ENCODE measurements at places on chromosomes 11 and 22.

DNA sequence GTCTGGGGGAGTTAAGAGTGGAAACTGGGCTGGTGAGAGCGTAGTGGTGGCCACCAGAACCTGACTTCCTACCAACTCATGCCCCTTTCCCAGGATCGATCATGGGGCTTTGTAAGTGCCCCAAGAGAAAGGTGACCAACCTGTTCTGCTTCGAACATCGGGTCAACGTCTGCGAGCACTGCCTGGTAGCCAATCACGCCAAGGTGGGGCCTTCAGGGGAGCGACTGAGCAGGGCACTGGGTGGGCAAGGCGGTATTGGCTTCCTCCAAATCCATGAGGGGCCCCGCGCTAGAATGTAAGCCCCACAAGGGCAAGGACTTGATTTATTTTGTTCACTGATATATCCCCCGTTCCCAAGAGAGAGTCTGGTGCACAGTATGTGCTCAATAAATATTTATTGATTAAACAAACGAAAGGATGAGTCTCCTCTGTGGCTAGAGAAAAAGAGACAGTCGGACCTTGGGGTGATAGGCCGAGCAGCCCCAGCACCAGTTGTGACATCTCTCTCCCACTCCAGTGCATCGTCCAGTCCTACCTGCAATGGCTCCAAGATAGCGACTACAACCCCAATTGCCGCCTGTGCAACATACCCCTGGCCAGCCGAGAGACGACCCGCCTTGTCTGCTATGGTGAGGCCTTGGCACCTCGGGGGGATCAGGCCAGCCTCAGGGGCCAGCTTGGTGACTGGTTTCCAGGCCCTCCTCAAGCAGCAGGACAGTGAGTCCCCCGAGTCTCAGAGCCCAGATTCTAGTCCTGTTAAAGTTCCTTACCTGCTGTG, 765 bp downstream of the ZFPL1 start:
- no peak for DNase-seq

- no peak for DNase-seq
These were observed at the start of gene ALDH3B2 for GRCh38 chr11:67674442-67674871. TSS of gene ALDH3B2 (minus strand) at chr11:67674623. CDS start at chr11:67666935, 7,688 bp downstream.

- no peak for DNase-seq
These were observed 32.3 kb downstream of the WEE1 start for GRCh38 chr11:9605742-9606141.

DNA sequence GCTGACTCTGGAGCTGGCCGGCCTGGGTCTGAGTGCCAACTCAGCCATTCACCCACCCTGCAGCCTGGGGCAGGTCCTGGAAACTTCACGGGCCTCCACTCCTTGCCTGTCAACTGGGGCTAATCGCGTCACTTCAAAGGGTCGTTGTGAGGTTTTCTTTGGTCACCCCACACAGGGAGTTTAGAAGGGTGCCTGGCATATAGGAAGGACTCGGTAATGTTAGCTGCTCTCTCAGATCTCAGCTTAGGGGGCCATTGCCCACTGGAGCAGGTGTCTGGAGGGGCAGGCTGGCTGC, 7.3 kb downstream of the INCENP start:
- no peak for DNase-seq

GRCh38 chr11:11381471-11382105, 28.5 kb upstream of the CSNK2A3 start:
- no peak for DNase-seq

GRCh38 chr11:24828938-24829605, 332.2 kb downstream of the LUZP2 start:
- no peak for DNase-seq

GRCh38 chr22:24432059-24432853, 4.9 kb downstream of the ADORA2A start:
- no peak for DNase-seq

- no peak for DNase-seq
These were observed 5.5 kb upstream of the LINC01488 start for GRCh38 chr11:69475866-69476471.

GRCh38 chr22:30263883-30264282, 2.8 kb downstream of the OSM start:
- no peak for DNase-seq

DNA sequence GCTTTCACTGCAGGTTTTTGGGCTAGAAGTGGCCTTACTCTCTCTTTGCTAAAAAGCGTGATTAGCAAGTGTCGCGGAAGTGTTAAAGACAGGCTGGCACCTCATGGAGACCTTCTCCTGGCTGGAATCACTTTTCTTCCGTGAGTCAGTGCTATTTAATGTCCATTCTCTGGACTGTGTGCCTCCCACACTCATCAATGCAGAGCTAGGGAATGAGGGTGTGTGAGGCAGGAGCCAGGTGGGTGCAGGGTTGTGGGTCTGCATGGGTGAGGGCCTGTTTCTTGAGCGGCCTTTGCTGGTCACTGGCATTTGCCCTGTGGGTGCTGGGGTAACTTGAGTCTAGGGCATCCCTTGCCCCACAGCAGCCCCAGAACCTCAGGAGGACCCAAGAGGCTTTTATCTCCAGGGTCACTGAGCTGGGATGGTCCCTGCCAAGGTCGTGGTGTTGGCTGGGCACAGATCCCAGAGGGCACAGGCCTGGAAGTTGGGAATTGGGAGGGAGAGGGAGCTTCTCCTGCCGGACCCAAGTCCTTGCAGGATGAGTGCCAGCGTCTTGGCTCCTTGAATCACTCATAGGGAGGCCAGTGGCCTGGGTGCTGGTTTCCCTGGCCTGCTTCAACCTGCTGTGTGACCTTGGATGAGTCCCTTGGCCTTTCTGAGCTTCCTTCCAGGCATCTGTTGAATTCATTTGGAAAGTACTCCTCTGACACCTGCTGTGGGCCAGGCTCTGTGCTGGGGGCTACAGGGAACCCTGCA, 30.0 kb downstream of the KIAA1671 start:
- no peak for DNase-seq

GRCh38 chr11:63845303-63845702, 6.4 kb downstream of the MARK2 start:
- no peak for DNase-seq

GRCh38 chr22:25888399-25889054, 146.5 kb downstream of the MYO18B start:
- no peak for DNase-seq

DNA sequence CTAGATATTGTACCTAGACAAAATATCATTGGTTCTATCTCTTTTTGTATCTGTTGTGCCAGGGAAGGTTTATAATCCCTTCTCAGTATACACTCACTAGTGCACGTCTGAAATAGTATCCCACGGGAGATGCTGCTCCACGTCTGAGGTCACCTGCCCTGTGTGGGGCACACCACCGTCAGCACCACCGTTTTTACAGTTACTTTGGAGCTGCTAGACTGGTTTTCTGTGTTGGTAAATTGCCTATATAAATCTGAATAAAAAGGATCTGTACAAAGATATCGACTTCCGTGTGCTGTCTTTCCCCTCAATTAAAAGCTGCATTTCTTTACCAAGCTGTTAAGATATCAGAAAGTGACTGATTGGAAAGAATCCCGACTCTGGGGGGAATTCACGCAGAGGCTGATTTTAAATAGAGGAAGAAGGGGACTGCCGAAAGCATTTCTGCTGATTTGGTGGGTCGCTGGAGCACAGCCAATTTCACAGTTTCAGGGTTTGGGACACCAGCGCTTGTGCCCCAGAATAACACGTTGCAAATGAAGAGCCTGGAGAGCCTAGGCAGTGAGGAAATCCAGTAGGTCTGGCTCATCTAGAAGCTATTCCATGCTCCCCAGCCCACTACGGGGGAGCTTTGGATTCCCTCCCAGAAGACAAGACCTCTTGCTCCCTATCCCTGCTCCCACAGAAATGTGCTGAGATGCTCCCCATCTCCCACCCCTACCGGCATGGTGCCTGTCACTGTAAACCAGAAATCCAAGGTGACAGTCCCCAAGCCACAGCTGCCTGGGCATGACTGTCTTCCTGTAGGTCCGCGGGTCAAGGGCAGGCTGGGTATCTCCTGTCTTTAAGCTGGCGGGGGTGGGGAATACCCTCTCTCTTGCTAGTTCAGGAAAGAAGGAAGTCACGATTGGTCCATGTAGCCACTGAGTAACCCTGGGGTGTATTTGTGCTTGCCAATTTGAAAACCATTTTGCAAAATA, 12.7 kb upstream of the MYO18B start:
- no peak for DNase-seq

GRCh38 chr22:45882881-45883810, 93.8 kb downstream of the WNT7B start:
- no peak for DNase-seq

GRCh38 chr11:10645212-10645795, 48.3 kb downstream of the IRAG1 start:
- DNase-seq: no peak

GRCh38 chr22:44026630-44027511, 2.8 kb downstream of the PARVB start:
- DNase-seq: peak; percentile 84

DNA sequence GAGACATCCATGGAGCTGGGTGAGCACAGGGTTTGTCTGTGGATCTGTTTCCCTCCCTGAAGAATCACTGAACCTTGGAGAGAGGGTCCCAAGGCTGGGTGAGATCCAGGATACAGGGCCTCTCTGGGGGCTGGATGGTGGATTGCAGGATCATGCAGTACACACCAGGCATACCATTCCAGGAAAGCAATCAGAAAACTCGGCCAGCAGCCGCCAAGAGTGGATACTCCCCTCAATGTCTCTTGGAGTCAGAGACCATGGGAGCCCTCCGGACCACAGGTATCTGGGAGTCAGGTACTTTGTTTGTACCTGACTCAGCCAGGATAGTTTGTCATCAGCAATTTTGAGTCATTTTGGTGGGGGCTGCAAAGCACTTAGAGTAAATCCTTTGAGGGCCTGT, 14.6 kb upstream of the SYT13 start:
- DNase-seq: no peak

- DNase-seq: no peak
These were observed 4.5 kb downstream of the FTH1 start for GRCh38 chr11:61963016-61963281.

GRCh38 chr22:22710719-22711531, 66.5 kb downstream of the GGTLC2 start:
- no peak for DNase-seq

DNA sequence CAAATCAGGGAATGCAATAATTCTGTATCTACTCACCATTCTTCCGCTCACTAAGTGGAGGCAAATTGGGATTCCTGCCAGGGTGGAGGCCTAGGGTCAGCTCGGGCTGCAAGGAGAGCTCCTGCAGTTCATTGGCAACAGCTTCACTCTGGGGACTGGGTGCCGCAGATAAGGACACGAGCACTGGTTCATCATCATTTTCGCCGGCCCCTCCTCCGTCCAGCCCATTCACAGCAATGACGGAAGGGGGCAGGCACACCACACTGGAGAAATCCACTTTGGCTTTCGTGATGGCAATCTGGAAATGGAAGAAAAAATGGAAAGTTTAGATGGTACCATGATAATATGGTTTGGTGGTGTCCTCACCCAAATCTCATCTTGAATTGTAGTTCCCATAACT, 84.4 kb downstream of the MRTFA start:
- DNase-seq: no peak

GRCh38 chr22:21837248-21837979, 30.0 kb downstream of the MAPK1 start:
- DNase-seq: no peak

DNA sequence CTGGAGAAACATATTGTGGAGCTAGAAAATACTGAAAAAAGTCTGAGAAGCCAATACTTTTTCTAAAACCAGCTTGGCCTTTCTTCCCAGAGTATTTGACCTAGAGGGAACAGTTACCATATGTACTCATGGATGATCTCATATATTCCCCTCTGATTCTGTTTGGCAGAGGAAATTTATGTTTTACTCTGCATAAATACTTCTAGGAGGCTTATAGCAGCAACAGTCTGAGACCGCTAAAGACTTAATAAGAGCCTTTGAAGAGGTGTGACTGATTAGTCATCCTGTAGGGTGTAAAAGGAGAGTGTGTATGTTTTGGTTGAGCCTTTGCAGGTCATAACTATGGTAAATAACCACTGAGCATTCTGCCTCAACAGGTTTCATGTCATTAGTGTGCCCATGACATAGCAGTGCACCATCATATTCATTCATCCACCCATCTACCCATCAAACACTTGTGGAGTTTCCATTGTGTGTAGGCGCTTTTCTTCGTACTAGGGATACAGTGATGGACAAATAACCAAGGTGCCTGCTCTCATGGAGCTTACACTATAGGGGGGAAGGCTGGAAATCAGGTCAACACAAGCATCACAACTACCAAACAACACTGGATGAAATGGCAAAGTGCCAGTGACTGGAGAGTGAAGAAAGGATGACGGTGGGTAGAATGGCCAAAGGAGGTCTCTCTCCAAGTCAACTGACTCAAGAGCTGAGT, 44.5 kb downstream of the TRAF6 start:
- DNase-seq: no peak

DNA sequence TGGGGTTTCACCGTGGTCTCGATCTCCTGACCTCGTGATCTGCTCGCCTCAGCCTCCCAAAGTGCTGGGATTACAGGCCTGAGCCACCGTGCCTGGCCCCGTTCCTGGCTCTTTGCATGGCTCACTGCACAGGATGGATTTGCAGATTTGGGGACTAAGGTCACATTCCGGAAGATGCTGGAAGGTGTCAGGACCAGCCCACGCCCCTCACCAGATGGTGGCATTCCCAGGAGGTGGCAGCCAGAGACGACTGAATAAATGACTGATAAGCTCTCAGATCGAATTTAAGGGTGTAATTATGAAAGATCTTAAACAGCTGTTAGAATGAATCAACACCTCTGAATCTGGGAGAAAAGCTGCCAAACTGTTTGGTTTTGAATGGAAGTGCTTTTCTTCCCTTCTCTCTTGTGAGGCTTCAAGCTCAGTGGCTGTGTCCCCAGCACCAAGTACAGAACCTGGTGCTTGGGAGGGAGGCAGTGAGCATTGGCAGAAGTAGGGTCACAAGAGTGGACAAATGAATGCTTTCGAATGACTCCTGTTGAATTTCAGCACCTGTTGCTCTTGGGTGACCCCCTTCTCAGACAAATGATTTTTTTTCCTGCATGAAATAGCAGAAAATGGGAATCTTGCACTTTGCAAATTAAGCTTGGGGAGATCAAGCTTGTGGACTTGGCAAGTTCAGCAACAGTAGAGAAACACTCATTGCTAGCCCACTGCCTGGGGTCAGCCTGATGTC, 69.6 kb downstream of the KIAA1671 start:
- no peak for DNase-seq

GRCh38 chr11:122181372-122181771, 65.4 kb upstream of the BLID start:
- DNase-seq: no peak

- DNase-seq: peak; percentile 3
These were observed 72.1 kb upstream of the YWHAH start for GRCh38 chr22:31872209-31872608.

DNA sequence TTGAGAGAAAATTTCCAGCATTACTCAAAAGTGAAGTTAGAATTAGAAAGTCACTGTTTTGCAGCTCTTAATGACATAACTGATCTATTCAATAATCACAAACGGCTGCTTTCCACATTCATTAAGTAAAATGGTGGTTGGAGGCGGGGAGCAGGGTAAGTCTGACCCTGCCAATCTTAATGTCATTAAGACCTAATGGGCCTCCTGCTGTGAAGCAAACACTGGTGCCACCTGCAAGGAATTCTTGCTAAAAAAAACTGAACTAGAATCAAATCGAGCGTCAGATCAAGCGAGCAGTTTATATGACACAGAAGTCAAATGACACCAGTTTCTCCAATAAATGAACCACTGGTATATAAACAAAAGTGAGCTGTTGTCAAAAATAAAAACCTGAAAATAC, 351.5 kb downstream of the BRD1 start:
- no peak for DNase-seq
